ENCODE measurements at places on chromosomes 5 and 9. TPM values are rescaled to one million over a fixed set of nuclear protein-coding genes. Genes with fewer than 3 reads are reported as not detected.

DNA sequence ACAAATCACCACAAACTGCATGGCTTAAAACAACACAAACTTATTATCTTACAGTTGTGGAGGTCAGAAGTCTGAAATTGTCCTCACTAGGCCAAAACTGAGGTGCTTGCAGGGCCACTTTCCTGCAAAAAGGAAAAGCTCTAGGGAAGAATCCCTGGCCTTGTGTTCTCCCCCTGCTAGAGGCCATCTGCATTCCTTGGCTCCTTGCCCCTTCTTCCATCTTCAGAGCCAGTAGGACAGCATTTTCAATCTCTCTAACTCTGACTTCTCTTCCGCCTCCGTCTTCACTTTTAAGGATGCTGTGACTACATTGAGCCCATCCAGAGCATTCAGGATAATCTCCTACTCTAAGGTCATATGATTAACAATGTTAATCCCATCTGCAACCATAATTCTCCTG lies 236.6 kb downstream of the CDK5RAP2 start:
- no peaks in the 10 kb centered on the region for H3K4me1 ChIP-seq
- peaks cover 2% of the 10 kb centered on the region for H3K27me3 ChIP-seq
- no peak overlapping the region for H3K27ac ChIP-seq
- no peak overlapping the region for H3K4me3 ChIP-seq

GRCh38 chr5:58081435-58081834 lies 378.5 kb downstream of the PLK2 start:
- no peak overlapping the region for H3K4me3 ChIP-seq
- H3K36me3 ChIP-seq: no peaks in the 10 kb centered on the region
- no peak overlapping the region for H3K27ac ChIP-seq

DNA sequence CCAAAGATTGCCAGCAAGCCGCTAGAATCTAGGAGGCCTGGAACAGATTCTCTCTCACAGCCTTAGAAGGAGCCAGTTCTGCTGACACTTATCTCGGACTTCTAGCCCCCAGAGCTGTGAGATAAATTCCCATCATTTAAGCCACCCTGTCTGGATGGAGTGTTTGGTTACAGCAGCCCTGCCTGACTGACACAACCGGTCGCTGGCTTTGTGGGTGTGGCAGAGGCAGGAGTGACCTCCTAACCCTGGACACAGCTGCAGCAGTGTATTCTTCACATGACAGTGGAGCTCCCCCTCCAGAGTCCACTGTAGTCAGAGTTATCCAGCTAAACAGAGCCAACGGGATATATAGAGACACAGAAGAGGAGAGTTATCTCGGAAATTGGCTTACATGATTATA lies 21.2 kb upstream of the IL17B start:
- no peak overlapping the region for H3K4me3 ChIP-seq
- H3K27me3 ChIP-seq: no peaks in the 10 kb centered on the region
- peaks cover 16% of the 10 kb centered on the region for H3K4me1 ChIP-seq
- H3K36me3 ChIP-seq: no peaks in the 10 kb centered on the region
- H3K27ac ChIP-seq: no peak overlapping the region

Gene EIF4E1B
- not detected for total RNA-seq

Gene FOXD4L4
- under 0.01 TPM for total RNA-seq

GRCh38 chr9:96817973-96818372 lies 36.3 kb downstream of the ZNF782 start:
- H3K27ac ChIP-seq: no peak overlapping the region
- H3K36me3 ChIP-seq: peaks cover 5% of the 10 kb centered on the region
- H3K4me3 ChIP-seq: no peak overlapping the region
- no peak for DNase-seq
- H3K4me1 ChIP-seq: no peaks in the 10 kb centered on the region

GRCh38 chr9:33157960-33158842 lies 8.9 kb downstream of the B4GALT1 start:
- H3K36me3 ChIP-seq: no peaks in the 10 kb centered on the region
- no peak for DNase-seq
- no peak overlapping the region for H3K4me3 ChIP-seq
- peaks cover 48% of the 10 kb centered on the region for H3K4me1 ChIP-seq

Gene TMEM38B
- 12.5 TPM for total RNA-seq

DNA sequence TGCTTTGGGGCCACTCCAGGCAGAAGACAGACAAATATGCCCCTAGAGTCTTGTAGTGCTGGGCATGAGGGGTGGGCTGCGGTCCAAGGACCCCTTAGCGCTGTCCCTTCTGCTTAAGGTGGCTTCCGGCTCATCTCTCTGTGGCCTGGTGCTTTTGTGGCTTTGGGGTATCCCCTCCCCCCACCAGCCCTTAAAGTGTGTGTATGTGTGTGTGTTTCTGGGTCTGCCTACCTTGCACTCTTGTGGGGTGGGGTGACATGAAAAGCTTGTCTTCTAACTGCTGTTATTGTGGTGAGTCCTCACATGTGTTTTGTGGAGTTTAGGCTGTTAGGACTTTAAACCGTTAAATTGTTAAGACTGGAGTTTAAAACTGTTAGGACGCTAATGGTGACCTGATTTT lies 23.6 kb downstream of the MARCHF6 start:
- no peak overlapping the region for H3K4me3 ChIP-seq
- peaks cover 3% of the 10 kb centered on the region for H3K4me1 ChIP-seq
- H3K27ac ChIP-seq: no peak overlapping the region
- peaks cover 11% of the 10 kb centered on the region for H3K36me3 ChIP-seq

All from IMR-90 (cell line).